Activated gamma-delta T cell (primary cell): ENCODE measurements at places on chromosomes 6 and 20.

DNA sequence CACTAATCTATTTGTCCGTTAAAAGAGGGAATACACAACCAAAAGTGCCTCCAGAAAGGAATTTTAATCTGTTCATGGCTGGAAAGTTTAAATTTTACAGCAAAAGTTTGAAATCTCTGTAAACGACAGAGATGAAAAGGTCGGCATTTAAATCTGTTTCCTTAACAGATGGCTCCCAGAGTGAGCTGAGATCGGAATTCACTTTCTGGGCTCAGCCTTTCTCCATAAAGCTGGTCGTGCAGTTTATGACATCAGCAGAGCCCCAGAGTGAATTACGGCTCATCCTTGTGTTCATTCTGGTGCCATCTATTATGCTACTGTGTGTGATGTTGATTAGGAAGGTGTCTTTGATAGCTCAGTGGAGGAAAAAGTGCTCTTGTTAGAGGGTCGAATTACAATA is 117.6 kb upstream of the ZFP64 start:
- no peak for DNase-seq

DNA sequence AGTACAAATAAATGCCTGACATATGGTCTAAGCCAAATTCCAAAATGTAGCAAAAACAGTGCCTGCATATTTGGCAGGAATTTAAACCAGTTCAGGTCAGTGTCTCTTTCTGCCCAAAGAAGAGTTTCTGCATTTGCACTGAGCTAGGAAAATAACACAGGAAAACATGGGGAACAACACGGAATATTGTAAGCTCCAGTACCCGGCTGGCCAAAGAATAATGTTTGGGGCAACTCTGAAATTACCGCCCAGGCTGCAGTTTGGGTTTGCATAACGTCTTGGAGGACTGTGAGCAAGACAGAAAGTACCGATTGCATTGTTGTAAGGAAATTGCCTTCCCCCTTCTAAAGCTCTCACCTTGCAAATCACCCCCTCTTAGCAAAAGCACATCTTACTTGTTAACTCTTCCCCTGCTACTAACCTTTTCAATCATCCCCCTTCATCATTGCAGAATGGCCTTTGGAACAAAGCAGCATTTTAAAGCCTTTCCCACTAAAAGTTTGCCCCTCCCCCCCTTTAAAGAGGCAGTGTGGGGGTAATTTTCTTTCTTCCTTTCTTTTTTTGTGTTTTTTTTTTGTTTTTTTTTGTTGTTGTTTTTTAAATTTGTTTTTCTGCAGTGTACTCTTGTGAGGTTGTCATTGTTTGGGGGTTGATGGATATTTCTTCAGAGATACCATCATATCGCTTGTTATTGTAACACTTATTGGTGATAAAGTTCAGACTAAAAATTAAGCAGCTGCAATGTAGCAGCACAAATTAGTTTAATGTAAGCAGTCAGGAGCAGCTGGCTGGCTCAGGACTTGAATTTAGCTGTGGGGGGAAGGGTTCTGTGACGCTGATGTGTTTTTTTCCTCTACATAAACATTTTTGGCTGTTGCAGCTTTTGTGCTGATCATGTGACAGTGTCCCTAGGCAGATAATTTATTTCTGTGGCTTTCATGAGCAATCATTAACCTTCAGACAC is 100.0 kb upstream of the CITED2 start:
- DNase-seq: no peak

DNA sequence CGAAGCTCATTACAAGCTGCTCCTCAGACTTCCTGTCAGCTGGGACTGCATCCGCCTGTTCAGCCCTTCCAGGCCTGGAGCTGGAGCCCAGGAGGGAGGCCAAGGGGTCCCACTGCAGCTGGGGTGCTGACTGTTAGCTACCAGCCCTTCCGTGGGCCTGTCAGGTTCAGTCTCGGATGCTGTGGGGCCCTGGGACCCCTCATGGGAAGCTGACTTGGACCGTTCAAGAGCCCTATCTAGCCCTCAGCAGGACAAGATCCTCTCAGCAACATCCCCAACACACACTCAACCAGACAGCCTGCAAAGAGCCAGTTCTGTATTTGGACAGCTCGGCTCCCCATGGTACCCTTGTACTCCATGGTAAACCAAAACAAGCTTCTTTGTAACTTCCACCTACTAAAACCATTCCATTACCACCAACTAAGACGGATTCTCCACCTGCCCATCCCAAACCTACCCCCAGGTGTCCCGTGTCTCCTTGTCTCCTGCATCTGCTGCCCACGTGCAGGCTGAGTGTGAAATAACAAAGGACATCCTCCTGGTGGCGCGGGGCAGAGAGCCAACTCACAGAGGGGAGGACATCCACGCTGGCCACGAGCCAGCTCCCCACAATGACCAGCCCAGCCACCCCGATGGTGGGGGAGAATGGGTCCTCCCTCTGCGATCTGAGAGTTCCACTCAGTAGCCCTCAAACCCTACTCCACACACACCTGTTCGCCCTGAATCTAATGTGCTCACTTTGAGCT is 111.2 kb downstream of the TAF4 start:
- no peak for DNase-seq

GRCh38 chr6:3205913-3206312 is 21.5 kb downstream of the TUBB2B start:
- no peak for DNase-seq

GRCh38 chr6:157989541-157990289 is 8.1 kb downstream of the SYNJ2 start:
- DNase-seq: no peak

DNA sequence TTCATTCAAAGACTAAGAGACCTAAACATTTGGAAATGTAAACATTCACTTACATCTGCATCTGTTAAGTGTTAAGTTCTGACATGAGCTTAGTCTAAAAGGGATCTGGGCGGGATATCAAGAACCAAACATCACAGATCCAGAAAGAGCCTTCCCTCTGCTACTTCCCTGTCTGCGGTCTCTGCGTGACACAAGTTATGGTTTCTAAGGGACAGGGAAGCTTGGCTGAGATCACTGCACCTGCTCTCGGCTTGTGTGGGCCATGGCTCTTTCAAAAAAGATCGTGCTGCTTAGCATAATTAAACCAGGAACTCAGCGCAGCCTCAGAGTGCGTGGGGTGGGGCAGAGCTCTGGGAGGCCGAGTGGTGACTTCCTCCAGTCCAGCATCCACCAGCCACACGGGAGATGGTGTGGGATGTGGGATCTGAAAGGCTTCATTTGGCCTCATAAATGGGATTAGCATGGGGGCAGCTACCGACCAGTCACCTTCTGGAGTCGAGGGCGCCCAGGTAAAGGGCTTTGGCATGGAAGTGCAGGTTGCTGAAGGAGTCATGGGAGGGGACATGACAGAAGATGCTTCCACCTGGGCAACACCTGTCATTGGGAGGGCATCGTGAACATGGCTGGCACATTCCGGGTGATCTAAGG is 16.7 kb upstream of the RAMACL start:
- no peak for DNase-seq

DNA sequence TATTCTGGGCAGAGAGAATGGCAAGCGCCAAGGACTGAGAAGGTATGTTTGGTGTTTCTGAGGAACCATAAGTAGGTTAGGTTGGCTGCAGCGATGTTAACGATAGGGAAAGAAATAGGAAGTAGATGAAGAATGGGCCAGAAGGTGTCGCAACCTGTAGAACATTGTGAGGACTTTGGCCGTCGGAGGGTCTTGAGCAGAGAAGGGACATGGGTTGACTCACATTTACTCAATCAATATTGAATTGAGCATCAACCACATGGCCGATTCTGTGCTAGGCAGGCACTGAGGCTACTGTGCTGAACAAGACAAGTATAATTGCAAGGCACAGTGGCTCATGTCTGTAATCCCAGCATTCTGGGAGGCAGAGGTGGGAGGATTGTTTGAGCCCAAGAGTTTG is 26.8 kb upstream of the RPN2 start:
- DNase-seq: no peak

GRCh38 chr6:124008988-124009765 is 205.5 kb downstream of the NKAIN2 start:
- DNase-seq: no peak

DNA sequence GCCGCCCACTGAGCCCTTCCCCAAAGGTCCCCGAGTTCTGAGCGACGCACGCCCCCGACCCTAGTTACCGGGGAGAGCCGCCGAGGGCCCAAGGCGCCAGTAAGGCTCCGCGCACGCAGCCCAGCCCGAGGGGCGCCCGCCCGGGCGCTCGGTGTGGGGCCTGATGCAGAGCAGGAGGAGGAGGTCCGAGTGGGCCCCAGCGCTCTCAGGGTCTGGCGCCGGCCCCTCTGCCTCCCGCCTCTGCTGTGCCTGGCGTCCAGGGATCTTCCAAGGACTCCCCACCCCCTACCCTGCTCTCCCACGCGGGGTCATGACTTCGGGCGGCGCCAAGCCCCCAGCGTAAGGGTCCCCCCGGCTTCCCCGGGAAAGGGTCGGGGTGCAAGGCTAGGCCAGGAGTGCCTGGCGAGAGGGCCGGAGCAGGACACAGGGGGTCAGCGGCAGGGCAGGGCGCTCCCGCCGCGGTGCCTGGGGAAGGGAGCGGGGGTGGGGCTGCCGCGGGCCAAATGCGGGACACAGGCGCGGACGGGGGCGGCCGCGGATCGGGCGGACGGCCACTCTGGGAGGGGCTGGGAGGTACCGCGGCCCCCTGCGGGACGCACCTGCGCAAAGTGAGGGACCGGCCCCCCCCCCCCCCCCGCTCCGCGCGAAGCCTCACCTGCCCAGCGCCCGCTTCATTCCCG is 637 bp downstream of the ABHD12 start:
- peak; percentile 26 for DNase-seq

DNA sequence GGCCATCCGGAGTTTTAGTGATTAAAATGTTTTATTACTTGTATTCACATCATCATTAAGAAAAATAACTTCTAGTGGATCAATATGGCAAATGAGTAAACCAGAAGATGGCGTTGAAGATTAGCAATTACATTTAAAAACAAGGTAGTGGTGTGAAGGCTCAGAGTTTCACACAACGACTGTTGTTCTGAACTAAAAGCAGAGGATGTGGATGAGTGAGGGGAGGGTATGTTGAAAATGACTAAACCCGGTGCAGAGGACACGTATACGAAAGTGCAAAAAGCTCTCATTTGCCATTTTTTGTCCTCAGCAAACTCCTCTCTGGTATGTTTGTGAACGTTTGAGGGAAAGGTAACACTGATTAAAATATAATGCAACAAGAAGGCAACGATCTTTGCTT is 1.9 kb upstream of the IRF4 start:
- DNase-seq: no peak
